ENCODE measurements at places on chromosomes 13 and 19.

- no peak for DNase-seq
Observed at GRCh38 chr19:16330368-16330801, 5.8 kb downstream of the KLF2 start.

GRCh38 chr13:94602467-94602866, 810 bp downstream of the GPR180 start:
- no peak for DNase-seq

- DNase-seq: no peak
Observed at GRCh38 chr13:36528105-36528504, 95.8 kb downstream of the CCNA1 start.

DNA sequence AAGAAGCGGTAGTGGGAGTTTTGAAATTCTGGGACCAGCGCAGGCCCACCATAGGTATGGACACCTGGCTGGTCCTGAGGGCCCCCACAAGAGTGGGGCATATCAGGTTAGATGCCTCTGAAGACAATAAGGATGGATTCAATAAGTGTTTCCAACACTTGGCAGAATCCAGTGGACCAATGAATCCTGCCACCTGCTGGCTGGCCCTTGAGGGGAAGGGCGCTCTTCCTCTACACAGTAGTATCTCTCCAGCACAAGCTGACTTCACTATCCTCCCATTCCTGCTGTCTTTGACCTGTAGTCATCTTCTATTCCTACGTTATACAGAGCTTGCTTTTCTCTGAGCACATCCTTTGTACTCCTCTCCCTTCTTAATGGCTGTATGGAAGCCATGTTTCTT, 199.7 kb upstream of the TSHZ3 start:
- DNase-seq: no peak

DNA sequence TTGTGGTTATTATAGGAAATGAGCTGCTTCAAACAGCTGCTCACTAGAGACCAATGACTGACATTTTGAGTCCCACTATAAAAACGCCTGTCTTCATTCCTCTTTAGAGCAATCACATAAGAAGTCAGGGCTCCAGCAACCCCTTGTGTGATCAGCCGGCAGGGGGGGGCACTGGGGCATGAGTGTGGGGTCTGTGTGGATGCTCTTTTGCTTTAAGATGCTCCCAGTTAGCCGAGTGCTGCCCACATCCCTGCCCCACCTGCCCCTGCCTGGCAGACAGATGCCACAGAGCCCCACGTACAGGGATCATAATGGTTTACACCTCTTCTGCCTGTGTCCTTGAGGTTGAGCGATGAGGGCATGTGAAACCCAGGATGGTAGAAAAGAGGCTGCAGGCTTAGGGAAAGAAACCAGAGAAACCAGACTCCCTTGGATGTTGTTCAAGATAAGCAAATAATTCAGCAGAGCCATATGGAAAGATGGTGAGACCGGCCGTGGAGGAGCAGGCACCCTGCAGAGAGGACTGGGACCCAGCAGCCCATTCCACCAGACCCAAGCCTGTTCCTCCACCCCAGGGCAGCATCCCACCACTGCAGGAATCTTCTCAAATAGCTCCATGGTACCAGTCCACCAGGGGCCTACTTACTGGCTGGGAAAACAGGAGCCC, 55.4 kb downstream of the CHST8 start:
- no peak for DNase-seq

DNA sequence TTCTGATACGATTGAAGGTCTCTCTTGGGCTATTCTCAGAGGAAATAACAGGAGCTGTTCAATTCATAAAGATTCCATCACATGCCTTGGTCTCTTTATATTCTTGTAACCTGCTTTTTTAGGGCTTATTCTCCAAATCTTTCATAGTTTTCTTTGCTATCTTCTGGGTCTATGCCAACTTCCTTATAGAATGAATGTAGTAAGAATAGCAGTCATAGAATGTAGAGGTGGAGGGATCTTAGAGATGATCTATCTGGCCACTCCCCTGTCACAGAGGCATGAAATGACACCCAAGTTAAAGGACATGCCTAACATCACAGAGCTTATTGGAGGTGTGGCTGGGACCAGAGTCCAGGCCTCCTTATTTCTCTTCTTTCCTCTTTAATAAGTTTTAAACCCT, 13.2 kb downstream of the LCP1 start:
- no peak for DNase-seq

- DNase-seq: no peak
Observed at GRCh38 chr13:21901336-21901735, 230.5 kb downstream of the FGF9 start.

GRCh38 chr13:83232626-83233025, 649.6 kb downstream of the SLITRK1 start:
- DNase-seq: no peak

GRCh38 chr19:850221-850978, 1.7 kb upstream of the ELANE start:
- DNase-seq: no peak

GRCh38 chr19:33464010-33464732, 57.4 kb downstream of the PEPD start:
- DNase-seq: no peak

- no peak for DNase-seq
Observed at GRCh38 chr19:19217099-19217498, 5.3 kb downstream of the NCAN start.

GRCh38 chr13:76610819-76611415, 275.3 kb downstream of the KCTD12 start:
- no peak for DNase-seq

- DNase-seq: no peak
Observed at GRCh38 chr19:3979289-3979673, 6.0 kb downstream of the EEF2 start.

- no peak for DNase-seq
Observed at GRCh38 chr19:55242517-55242916, 14.0 kb upstream of the TMEM86B start.

DNA sequence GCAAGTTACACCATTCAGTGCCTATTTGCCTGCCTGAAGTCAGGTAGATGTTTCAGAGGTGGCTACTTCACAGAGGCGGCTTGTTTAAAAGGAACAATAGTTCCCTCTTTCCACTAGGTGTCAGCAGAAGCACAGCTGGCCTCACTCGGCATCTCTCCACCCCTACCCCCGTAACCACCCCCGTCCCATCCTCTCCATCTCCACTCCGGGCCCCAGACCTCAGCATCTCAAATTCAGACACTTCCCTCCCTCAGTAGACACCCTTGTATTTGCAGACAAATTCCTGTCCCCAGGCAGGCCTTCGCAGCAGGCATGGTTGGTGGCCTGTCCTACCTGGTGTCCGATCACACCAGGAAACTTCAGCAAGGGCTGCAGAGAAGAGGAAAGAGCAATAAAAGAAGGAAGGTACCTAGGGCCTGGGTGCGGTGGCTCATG, 9.1 kb upstream of the DPP9 start:
- DNase-seq: peak; percentile 46

- DNase-seq: no peak
Observed at GRCh38 chr13:81929988-81930387, 1589.1 kb upstream of the SPRY2 start.

GRCh38 chr13:104198801-104199200, 1132.6 kb upstream of the SLC10A2 start:
- no peak for DNase-seq

GRCh38 chr13:40981949-40982348, 37.2 kb downstream of the ELF1 start:
- no peak for DNase-seq

- DNase-seq: no peak
Observed at GRCh38 chr19:30879225-30879624, 470.0 kb downstream of the TSHZ3 start.

- no peak for DNase-seq
Observed at GRCh38 chr19:51712461-51713081, 11.2 kb downstream of the HAS1 start.

- no peak for DNase-seq
Observed at GRCh38 chr13:31722673-31723072, 16.7 kb upstream of the RXFP2 start.

GRCh38 chr13:98961503-98962105, 16.3 kb downstream of the DOCK9 start:
- no peak for DNase-seq

DNA sequence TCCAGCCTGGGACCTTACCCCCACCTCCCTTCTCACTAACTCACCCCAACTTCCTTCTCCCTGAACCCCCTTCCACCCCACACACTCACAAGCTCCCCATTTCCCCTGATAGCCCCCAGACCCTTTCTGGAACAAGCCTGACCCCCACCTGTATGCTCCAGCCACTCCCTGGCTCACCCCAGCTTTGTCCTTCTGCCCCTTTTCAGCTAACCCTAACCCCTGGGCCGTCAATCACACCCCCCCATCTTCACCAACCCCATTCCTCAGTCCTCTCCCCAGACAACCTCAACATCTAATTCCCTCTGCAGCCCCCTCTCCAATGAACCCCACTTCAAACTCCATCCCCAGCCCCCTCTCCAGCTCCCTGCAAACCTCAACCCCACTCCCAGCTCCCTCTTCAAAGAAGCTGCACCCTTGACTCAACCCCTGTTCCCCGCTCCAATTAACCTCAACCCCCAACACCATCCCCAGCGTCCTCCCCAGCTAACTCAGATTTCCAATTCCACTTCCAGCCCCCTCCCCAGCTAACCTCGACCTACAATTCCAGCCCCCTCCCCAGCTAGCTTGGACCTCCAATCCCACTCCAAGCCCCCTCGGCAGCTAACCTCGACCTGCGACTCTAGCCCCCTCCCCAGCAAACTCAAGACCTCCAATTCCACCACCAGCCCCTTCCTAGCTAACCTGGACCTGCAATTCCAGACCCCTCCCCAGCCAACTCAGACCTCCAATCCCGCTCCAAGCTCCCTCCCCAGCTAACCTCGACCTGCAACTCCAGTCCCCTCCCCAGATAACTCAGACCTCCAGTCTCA, 929 bp downstream of the GNG7 start:
- no peak for DNase-seq

DNA sequence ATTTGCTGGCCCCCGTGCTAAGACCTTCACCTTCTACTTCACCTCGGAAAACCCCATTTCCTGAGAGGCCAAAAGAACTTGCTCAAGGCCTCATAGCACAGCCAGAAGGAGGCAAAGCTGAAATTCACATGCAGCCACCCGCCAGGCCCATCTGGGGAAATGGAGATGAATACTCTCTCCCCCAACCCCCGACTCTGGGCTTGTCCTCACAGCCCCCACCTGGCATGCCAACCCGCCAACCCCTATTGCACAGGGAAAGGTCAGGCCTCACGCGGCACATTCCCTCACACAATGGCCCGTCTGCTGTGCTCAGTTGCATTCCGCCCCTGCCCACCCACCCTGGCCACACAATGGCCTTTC, 3.2 kb downstream of the PRX start:
- DNase-seq: no peak

DNA sequence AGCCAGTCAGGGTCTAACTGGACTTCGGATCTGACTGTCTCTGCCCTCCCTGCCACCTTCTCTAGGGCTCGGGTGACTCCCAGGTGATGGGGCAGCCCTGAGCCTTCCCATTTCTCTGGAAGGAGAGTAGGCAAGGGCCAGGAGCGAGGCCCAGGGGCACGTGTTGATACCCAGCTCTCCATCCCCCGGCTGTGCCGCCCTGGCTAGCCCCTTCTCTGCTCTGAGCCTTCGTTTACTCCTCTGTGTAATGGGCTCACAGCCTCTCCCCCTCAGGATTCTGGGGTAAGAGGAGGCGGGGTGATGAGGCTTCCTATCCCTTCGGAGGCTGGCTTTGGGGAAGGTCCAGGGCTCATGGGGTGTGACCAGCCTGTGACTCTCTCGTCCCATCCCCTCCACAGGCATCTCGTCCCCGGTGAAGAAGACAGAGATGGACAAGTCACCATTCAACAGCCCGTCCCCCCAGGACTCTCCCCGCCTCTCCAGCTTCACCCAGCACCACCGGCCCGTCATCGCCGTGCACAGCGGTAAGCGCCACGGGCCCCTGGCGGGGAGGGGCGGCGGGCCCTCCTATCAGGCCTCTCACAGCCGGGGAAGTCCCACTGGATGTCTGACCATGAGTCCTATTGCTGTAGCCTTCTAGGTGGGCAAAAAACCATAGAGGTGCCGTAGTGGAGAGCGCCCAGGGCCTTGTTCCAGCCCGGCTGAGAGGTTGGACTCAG, 31.6 kb downstream of the SMIM24 start:
- DNase-seq: no peak

DNA sequence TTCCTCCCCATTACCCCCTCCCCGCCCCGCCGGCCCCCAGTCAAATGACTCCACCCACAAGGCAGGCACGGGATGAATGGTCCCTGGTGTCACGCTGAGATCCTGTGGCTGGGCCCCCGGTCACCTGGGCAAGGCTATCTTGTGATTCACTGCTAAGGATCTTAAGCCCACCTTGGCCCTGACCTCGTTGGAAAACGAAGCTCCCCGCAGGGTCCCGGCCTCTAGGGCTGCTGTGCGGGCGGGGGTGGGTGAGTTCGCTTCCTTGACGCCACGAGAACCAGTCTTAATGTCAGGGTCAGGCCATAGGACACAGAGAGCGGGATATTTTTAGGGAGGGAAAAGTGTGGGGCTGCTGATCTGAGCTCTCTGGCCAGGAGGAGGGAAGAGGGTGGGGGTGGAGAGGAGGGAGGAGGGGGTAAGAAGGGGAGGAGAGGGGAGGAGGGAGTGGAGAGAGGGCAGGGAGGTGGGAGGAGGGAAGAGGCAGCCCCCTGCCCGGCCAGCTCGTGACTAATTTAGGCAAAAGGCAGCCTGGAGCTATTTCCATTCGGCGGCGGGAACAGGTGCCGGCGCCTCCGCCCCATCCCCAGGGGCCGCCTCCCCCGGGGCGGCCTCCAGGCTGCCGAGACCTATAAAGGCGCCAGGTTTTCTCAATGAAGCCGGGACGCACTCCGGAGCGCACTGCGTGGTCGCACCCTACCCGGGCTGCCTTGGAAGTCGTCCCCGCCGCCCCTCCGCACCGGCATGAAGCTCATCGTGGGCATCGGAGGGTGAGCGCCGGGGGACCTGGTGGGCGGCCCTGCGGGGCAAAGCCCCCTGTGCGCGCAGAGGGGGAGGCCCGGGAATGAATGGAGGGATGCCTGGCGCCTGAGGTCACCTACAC, at the start of gene NMRK2:
Gene NMRK2 (plus strand): TSS at position 139 of the 880 bp plus-strand sequence. CDS start 603 bp downstream, at position 742.
- DNase-seq: peak; percentile 27

- no peak for DNase-seq
Observed at GRCh38 chr13:41312176-41312500, 1.1 kb downstream of the NAA16 start.

- no peak for DNase-seq
Observed at GRCh38 chr13:113774177-113775107, 15.4 kb downstream of the TMEM255B start.

- no peak for DNase-seq
Observed at GRCh38 chr13:28611654-28612131, 47.2 kb upstream of the POMP start.

GRCh38 chr19:34666200-34666957, 10.6 kb downstream of the SCGB2B2 start:
- DNase-seq: no peak

DNA sequence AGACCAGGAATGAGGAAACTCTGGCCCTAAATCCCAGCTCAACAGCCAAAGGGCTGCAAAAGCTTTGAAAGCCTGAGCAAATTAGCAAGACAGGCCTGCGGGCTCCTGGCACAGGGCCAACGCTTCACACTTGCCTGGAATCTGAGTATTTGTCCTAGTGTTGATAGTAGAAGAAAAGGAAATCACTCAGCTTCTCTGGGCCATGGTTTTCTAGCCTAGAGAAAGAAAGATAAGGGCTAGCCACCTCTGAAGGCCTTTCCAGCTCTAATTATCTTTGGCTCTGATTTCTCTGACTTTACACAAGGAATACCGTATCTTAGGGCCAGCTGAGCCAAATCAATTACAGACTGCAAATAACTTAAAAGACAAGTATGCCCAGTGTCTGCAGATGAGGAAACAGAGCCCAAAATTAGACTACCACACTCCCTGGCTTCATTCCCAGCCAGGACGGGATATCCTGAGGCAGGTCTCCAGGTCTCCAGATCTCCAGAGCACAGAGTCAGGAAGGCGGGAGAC, 69.6 kb downstream of the STK24 start:
- peak; percentile 19 for DNase-seq

GRCh38 chr19:8655340-8655709, 24.9 kb downstream of the NFILZ start:
- DNase-seq: no peak
